ENCODE measurements at places on chromosomes 7 and 10.

DNA sequence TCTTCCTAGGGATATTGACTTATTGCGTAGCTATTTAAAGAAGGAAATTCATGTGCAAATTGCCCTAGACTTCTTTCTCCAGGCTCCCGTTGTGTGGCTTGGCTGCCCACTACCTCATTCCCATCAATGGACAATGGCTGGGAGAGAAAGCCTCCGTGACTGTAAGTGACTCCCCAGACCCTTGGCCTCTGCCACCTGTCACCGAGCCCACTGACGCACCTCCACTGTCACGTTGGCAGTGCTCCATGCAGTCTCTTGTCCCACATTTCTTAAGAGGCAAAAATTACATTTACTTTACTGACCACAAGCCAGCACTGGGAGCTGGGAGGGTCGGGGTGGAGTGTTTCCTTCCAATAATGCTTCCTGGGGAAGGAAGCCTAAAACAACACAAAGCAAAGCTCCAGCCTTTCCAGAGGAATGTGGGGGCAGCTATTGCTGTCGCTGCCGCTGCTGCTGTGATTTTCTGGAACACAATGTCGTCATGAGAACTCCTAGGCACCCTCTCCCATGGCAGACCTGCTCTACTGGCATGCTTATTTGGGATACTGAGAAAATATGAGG is 89.7 kb upstream of the STEAP1B start:
- no peak for DNase-seq

GRCh38 chr10:100307684-100308083 is 21.2 kb upstream of the BLOC1S2 start:
- peak; percentile 35 for DNase-seq

DNA sequence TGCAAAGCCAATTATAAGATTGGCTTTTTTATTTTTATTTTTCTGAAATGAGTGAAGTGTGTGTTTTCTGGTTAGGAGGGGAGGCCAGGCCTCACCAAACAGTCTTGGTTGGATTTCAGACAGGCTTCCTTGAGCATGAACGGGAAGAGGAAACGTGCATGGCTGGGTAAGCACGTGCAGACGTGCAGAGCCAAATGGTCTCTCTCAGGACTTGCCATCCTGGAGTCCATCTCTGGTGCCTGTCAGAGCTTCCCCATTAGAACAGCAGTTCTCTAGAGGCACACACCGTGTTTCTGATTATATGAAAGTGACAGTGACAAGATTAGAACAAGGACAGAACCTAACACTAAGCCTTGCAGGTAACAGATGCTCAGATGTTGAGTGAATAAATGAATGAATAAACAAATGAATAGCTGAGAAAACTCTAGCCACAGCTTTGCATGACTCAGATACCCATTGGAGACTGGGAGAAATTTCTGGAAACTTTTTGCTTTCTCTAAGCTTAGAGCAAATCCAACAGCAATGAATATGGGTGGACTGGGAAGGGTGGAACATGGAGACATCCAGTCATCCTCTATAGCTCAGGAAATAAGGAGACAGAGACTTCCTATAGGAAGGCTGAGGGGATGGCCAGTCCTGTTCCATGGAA is 11.8 kb upstream of the CALD1 start:
- DNase-seq: no peak

DNA sequence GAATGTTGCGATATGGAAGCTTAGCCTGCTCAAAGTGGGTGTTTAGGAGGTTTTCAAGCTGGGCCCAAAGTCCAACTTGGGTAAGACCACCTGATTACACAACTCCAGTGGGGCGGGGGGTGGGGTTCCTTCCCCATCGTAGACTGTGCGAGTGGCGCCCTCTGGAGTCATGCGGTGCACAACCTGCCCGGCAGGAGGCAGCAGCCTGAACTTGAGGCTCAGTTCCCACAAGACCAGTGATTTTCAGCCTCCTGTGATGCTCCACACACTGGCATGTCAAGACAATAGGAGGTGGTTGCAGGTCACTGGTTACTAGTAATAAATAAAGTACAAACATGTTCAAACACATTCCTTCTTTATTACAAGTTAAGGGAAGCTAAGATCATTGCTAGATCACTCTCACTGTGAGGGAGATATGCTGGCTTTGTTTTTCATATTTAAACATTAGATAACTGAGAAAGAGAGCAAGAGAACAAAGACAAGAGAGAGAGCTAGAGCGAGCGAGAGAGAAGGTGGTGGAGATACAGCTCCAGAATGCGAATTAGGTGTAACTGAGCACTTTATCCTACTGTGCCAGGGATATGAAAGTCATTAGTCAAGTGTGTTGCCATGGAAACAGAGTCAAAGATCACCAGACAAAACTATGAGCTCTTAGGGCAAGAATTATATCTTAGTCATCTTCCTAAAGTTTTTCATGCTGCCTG is 97.4 kb upstream of the BMPER start:
- DNase-seq: peak; percentile 83

- DNase-seq: no peak
These were observed 162.4 kb downstream of the ARID5B start for GRCh38 chr10:62063795-62064472.

- no peak for DNase-seq
These were observed at the start of gene ZNF485 for GRCh38 chr10:43606323-43607198. TSS of gene ZNF485 (plus strand) at chr10:43606438. CDS start at chr10:43607051, 613 bp downstream.
